Effector CD4-positive, alpha-beta T cell (primary cell): ENCODE measurements at places on chromosomes 1 and 21.

DNA sequence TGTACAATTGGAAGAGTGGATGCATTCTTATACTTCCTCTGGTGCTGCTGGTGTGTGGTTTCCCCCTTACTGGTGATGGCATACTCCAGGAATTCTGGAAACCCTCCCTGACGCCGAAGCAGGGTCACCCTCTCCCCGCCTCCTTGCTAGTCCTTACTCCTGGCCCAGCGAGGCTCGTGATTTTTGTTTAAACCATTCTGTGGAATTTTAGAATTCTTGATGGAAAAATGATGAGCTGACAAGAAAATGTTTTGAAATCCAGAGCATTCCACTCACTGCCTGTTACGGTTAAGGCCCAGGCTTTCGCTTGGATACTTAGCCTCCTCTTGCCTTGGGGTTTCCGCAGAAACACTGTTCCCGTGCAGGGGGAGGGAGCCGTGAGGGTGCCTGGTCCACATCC, 41.1 kb downstream of the IL6R start:
- no peak for DNase-seq

GRCh38 chr1:94799206-94799605, 21.0 kb upstream of the SLC44A3 start:
- DNase-seq: no peak

GRCh38 chr1:17419626-17420328, 19.7 kb downstream of the RCC2 start:
- DNase-seq: peak; percentile 66

- no peak for DNase-seq
Measured at GRCh38 chr21:35236090-35236489, 187.0 kb upstream of the RUNX1 start.

DNA sequence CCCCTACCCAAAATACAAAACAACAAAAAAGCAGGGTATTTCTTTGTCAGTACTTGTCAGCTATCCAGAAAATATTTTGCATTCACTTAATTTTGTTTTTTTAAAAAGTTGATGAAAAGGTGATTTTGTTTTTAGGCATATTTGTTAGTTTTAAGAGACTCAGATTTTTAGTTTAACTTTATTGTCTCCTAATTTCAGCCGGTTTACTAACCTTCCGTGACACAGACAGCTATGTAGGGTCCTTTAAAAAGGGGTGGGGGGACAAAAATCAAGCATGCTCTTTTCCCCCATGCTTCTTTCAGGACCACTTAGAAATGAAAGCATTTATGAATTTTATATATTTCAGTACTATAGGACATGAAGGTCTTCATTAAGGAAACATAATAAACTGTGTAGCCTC, 1.6 kb downstream of the PBX1 start:
- no peak for DNase-seq

GRCh38 chr1:76038287-76039004, 36.1 kb upstream of the ST6GALNAC3 start:
- DNase-seq: no peak

DNA sequence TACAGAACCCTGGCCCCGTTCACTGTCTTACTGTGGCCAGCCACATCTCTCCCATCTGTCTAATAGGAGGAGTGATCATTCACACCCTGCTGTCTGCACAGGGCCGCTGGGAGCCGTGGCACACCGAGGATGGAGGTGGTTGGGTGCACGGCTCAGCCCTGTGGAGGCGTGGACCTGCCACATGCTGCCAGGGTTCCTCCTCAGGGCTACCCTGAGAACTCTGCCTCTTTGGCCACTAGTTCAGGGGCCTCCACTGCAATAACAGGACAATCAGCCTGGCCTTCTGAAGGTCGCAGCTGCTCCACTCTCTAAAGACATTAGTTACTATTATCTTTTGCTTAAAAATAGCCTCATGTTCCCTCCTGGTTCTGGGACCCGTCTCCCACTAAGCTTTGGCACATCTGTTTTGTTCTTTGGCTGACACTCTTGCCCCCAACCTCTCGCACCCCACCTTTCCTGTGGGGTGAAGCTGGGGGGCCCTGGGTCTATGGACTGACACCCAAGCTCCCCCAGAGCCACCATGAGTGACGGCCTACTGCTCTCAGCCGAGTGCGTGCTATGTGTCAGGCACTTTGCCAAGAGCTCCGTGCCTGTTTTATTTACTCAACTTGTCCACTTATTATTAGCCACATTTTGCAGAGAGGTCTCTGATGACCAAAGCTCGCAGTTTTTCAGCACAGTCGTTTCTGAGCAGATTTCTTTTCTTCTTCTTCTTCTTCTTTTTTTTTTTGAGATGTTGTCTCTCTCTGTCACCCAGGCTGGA, 66.3 kb downstream of the ARHGEF10L start:
- DNase-seq: no peak

- DNase-seq: no peak
Measured at GRCh38 chr1:151504252-151504651, 6.9 kb upstream of the CGN start.

DNA sequence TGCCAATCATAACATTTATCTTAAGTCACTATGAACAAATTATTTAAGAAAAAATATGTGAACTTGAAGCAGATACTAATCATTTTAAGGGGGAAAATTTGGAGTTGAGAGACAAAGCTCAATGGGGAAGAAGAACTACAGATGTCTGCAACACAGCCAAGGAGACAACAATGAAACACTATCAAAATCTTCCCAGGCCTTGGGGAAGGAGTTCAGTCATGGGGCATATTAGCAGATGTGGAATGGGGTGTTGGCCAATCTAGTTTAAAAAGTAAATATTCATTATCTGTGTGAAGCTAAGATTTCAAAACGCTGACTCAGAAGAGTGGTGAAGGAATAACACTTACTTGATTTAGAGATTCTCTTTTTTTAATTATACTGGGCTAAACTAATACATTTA, 671.6 kb upstream of the ZP4 start:
- no peak for DNase-seq

GRCh38 chr21:25822981-25823380, 88.2 kb downstream of the GABPA start:
- no peak for DNase-seq

DNA sequence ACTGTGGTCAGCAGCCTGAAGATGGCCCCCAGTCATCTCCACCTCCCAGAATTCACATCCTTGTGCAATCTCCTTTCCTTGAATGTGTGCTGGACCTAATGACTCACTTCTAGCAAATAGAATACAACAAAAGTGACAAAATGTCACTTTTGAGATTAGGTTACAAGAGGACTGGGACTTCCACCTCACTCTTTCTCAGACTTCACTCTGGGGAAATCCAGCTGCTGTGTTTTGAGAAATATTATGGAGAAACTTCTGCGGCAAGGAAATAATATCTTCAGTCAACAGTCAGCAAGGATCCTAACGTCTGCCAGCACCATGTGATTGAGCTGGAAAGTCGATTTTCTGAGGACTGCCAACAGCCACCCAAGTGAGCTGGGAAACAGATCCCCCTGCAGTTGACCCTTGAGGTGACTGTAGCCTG, 70.5 kb upstream of the GADD45A start:
- no peak for DNase-seq

DNA sequence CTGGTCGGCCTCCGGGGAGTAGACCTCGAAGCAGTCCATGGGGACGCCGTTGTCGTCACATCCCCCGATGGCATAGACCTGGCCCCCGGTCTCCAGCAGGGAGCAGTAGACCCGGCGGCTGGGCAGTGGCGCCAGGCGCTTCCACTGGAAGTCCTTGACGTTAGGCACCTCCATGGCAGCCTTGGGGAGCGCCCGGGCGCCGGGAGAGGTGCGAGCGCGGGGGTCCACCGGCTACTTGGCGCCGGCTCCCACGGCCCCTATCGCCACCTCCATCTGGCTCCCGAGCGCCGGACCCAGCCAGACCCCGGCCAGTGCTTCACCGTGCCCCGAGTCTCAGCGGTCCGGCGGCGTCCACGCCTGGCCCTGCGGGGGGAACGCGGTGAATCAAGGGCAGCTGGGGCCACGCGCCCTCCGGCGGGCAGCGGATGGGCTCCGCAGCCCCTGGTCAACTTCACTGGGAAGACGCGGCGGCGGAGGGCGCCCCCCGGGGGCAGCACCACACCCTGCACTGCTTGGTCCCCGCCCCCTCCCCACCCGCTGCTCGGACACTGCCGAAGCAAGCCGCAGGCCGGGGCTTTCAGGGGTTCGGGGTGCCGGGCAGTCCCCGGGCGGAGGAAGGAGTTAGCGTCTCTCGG, 13.2 kb downstream of the KLHDC8A start:
- DNase-seq: no peak
